ENCODE measurements at places on chromosomes 6 and 20.

- no peak for DNase-seq
These were observed 14.4 kb downstream of the TAB2 start for GRCh38 chr6:149331871-149332270.

GRCh38 chr20:7608250-7608649, 332.0 kb downstream of the HAO1 start:
- no peak for DNase-seq

GRCh38 chr6:124463271-124463670, 499.0 kb upstream of the RNF217 start:
- no peak for DNase-seq

- no peak for DNase-seq
These were observed 29.5 kb downstream of the RIOK1 start for GRCh38 chr6:7419065-7419464.

DNA sequence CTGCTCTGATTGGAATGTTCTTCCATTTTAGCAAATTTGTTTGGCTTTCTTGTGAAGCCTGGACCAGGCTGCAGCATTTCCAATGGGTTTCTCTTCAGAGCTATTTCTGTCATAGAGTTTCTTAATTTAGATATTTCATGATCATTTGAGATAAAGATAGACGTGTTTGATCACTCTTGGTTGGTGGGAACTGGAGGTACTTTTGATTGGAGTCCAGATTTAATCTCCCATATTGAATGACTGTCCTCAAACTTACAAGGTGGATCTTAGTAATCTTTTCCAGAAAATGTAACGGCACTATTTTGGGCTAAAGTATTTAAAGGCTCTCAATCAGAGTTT, 29.2 kb downstream of the RNF144B start:
- DNase-seq, result no peak

DNA sequence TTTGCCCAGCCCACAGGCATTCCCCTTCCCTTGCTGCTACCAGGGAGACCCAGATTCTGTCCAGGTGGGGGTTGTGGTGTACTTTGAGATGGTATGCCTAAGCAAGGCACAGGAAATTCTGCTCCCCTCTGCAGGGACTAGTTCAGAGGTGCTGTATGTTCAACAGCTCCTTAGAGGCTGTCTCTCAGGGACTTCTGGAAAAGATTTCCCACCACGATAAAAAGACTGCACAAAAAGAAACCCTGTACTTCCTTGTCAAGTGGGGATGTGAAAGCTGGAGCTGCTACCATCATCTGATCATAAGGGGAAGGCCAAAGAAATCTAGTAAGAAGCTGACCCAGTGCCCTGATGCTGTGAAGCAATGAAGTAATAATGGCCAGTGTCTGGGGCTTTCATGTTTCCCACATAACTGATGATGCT, 51.5 kb upstream of the SMIM29 start:
- no peak for DNase-seq

DNA sequence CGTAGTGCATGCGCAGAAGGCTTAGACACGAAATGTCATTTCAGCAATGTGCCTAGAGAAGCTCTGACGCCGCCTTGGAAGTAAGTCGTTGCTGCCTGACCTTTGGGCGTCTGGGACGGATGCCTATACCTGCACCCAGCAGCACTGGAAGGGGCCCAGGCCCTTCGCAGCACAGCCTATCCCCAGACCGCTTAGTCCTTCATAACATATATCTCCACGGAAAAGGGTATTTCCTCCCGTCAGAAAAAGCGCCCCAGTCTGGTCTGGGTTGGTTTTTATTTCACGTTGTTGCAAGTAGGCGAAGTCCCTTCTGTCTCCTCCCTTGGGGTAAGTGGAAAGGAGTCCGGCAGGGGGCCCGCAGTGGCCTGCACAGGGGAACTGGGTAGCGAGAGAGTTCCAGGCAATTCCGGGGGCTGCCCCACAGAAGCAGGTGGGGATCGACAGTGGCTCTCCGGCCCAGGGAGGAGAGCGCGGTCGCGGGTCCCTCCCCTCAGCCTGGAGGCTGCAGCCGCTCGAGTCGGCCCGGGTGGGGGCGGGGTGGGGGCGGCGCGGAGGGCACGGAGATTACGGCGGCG, 559 bp upstream of the EYA4 start:
- DNase-seq, result no peak

Data from mucosa of gallbladder (tissue), 1 donor.